ENCODE measurements at places on chromosomes 1 and 21.

DNA sequence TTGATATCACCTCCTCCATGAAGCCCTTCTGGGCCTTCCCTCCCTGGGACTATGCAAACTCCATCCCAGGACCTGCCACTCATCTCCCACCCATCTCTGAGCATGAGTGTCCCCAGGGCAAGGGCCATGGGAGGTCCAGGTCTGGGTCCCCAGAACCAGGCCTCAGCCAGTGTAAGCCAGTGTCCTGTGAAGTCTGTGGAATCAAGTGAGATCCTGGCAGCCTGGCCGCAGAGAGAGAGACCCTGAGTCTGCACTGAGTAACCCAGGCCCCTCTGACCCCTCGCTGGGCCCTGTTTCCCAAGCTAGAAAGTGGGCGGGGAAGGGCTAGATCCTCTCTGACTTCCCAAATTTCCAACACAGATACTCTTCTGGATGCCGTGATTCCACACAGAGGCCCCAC, 132.7 kb downstream of the DMRTB1 start:
- no peak for DNase-seq

DNA sequence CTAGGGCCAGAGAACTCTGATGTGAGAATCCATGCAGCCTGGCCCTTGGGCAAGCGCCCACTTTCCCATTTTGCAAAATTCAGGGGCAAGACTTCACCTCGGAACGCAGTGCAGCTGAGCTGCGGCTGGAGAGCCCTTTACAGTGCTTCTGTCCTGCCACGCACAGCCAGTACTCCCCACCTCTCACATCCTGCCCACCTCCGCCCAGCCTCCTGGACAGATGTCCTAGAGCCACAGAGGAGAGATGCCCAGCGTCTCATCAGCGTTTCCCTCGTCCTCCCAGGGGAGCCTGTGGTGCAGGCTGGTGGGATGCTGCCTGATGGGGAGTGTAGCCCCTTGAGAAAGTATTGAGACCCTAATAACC, 29.6 kb downstream of the RUNX3 start:
- no peak for DNase-seq

- DNase-seq = no peak
Observed at GRCh38 chr1:48616710-48617109, 144.7 kb upstream of the SPATA6 start.

DNA sequence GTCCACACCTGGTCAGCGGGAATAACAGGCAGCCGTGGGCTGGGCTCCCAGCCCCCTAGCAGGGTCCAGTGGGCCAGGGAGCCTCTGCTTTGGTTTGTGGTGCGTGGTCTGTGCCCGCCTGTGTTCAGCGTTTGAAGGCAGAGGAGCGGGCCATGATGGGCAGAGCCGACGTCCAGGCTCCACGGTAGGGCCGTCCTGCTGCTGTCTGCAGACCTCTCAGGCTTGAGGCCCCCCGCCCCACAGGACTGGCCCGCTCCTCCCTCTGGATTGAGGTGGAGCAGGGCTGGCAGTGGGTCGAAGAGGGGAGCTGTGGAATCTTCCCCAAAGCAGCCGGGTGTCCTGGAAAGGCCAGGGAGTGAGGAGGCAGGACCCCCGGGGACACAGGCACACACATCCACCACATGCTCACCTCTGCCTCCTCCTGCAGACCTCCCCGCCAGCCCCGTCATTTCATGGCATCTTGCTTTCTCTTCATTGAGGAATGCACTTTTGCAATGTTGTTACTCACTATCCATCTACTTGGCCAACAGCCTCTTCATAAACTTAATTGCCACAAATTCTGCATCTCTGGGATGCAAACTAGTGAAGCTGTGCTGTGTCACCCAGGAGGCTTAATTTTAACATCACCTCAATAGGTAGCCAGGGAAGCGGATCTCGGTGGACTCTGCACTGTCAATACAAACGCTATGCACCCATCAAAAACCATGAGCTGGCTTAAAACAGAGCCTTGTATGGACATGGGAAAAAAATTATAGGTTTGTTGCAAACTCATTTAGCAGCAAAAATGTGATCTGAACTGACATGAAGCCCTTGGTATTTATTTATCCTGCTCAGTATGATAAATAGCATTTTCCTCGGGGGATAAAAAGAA, 85.9 kb downstream of the PDE9A start:
- no peak for DNase-seq

- no peak for DNase-seq
Observed at GRCh38 chr1:229237320-229237719, 33.6 kb upstream of the RAB4A start.

DNA sequence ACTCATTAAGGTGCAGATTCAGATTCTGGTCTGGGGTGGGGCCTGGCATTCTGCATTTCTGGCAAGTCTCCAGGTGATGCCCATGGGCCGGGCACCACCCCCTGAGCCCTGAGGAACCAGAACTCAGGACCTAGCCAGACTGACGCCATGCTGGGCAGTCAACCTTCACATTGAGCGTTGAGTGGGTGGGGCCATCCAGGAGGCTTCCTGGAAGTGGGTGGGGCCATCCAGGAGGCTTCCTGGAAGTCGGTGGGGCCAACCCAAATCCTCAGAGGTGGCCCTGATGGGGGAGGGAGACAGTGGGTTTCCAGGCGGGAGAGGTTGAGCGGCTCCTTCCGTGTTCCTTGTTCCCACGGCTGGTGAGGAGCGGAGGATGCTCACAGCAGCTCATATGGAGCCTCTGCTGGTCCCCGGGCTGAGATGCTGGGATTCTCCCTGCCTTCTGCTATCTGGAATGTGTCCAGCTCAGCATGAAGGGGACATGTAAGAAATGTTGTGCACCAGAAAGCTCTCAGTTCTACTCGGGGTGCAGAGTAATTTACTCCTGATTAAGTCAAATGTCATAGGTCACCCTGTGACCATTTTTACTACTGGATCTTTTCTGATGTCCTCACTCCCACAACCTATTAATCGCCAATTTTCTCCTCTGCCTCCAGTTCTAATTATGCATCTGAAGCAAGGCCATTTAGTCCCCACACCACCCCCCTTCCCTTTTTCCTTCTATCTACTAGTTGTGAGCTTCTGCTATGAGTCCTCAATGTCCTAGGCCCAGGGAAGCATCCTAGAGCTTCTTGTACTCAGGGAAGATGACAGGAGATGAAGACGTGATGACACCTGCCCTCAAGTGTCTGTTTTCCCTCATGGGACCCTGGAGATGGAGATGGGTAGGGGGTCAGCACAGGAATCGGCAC, 435.4 kb downstream of the PTPRU start:
- DNase-seq = no peak

- no peak for DNase-seq
Observed at GRCh38 chr1:217494767-217495166, 136.1 kb downstream of the GPATCH2 start.

DNA sequence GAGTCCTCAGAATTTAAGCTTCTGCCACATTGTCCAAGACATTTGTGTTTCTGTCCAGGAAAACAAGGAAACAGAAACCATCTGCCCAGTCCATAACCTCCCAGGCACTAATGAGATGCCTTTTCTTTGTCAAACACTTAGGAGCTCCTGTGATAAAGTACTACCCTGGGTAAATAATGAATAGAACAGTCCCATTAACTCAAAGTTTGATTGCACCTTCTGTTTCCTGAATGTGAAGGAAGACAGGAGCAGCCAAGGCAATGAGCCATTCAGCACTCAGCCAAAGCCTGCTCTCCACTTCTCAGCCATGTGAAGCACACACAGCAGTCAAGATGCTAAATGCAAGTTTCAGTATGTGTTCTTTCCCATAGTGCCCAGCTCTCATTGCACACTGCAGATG, 199.8 kb downstream of the SEC16B start:
- no peak for DNase-seq

DNA sequence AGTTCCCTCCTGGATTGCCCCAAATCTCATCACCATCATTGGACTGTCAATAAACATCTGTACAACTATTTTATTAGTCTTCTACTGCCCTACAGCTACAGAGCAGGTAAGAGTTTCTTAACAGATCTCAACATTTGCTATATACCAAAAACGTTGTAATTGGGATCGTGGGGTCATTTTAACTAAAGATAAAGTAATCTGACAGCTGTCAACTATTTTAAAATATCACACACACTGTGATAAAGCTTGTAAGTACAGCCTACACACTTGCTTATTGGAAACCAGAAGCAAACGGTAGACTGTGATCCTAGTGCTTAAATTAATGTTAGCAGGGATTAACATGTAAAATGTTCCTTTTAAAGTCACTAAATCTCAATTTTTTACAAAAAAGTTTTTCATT, 7.9 kb downstream of the CEPT1 start:
- no peak for DNase-seq

GRCh38 chr1:71885171-71885570, 397.2 kb downstream of the NEGR1 start:
- no peak for DNase-seq
